ENCODE measurements at places on chromosomes 1 and 21. TPM values are rescaled to one million over a fixed set of nuclear protein-coding genes. Genes with fewer than 3 reads are reported as not detected.

- H3K27ac ChIP-seq = no peak overlapping the region
- no peak for DNase-seq
- H3K4me1 ChIP-seq = no peaks in the 10 kb centered on the region
- H3K36me3 ChIP-seq = no peaks in the 10 kb centered on the region
- H3K27me3 ChIP-seq = no peaks in the 10 kb centered on the region
These were observed 89.9 kb upstream of the SSX2IP start for GRCh38 chr1:84780000-84780716.

DNA sequence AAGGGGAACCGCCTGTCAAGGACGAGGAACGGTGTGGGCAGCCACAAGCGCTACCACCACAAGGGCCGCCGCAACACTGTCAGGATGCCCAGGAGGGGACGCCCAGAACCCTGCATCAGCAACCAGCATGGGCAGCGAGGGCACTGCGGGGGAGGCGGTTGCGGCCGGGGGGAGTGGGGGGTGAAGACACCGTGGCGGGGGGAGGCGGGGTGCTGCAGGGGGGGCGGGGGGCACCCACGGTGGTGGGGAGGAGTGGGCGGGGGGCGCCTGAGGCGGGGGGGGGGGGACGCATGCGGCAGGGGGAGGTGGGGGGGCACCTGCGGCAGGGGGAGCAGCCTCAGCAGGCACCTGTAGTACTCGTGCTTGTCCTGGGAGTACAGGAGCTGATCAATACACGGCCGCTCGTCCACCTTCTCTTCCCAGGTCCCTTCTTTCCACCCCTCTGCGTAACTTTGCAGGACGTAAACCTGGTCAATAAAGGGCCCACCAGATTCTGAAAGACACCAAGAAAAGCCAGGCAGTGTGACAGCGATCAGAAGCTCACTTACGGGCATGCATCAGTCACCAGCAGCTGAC lies 4.6 kb downstream of the POFUT2 start:
- H3K4me1 ChIP-seq = no peaks in the 10 kb centered on the region
- no peak overlapping the region for H3K27ac ChIP-seq
- no peaks in the 10 kb centered on the region for H3K27me3 ChIP-seq
- DNase-seq = peak; percentile 14

DNA sequence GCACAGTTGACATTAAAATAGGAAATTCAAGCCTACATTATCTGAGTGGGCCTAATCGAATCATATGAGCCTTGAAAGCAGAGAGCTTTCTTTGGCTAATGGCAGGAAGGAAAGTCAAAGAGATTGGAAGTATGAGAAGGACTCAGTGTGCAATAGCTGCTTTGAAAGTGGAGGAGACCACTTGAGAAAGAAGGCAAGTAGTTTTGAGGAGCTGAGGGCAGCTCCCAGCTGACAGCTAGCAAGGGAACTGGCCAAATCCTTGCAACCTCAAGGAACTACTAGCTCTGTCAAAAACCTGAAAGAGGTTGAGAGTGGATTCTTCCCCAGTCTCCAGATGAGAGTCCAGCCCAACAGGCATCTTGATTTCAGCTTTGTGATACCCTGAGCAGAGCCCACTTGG lies 149.0 kb upstream of the CACYBP start:
- no peak overlapping the region for H3K27ac ChIP-seq
- no peaks in the 10 kb centered on the region for H3K4me1 ChIP-seq
- no peaks in the 10 kb centered on the region for H3K36me3 ChIP-seq
- DNase-seq = no peak
- no peak overlapping the region for H3K4me3 ChIP-seq

GRCh38 chr1:180620581-180620980 lies 11.2 kb upstream of the XPR1 start:
- H3K4me1 ChIP-seq = no peaks in the 10 kb centered on the region
- no peaks in the 10 kb centered on the region for H3K27me3 ChIP-seq
- H3K4me3 ChIP-seq = no peak overlapping the region
- no peaks in the 10 kb centered on the region for H3K36me3 ChIP-seq

DNA sequence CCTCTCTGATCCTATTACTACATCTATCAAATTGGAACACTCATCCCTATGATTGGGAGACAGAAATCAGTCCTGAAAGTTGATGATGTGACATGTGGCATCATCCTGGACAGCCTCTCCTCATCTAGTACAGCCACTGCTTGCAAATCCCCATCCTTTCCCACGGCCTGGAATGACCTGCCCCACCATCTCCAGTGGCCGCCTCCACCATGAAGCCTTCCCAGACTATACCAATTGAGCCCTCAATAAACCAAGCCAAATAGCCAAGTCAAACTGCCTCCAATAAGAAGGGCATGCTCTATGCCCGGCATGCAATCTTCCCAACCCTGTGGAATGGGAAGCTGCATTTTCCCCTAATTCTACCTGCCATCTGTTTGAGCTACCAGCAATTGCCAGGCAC lies 561 bp upstream of the ARHGEF19 start:
- H3K27ac ChIP-seq = no peak overlapping the region
- no peaks in the 10 kb centered on the region for H3K36me3 ChIP-seq
- no peak for DNase-seq
- no peak overlapping the region for H3K4me3 ChIP-seq

DNA sequence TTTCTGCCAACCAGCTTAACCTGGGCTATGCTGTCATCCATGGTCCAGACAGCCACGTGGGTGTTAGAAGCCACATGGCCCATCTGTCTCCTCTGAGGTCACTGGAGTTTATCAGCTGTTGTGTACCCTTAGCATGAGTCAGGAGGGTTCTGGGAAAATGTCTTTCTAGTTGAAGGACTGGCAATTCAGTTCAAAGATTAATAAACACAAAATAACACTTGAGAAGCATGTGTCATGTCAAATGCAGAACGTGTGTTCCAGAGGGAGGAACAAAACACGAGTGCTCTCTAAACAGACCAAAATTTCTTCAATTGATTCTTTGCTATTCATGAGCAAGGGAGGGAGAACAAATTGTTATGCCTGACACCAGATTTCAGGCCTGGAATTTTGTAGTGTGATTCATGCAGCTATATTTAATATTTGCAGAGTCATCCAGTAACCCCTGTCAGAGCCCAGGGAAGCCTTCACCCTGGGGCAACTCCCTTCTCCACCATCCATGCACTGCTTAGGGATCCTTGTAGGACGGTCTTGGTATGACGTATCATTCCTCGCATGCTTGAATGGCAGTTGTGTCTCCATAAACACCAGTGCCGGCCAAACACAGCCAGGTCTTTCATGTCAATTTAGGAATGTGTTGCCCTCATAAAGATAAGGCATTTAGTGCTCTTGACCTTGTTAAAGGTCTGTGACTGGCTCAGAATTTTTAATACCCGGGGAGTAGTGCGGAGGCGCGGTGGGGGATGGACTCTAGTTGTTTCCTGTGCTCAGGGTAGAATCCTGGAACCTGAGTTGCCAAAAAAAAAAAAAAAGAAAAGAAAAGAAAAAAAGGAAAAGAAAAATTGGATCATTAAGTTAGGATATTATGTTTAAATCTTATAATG lies 27.7 kb upstream of the DYRK1A start:
- H3K27me3 ChIP-seq = no peaks in the 10 kb centered on the region
- H3K4me1 ChIP-seq = peaks cover 4% of the 10 kb centered on the region
- DNase-seq = peak; percentile 63
- no peak overlapping the region for H3K4me3 ChIP-seq
- no peaks in the 10 kb centered on the region for H3K36me3 ChIP-seq

- no peaks in the 10 kb centered on the region for H3K27me3 ChIP-seq
- H3K36me3 ChIP-seq = no peaks in the 10 kb centered on the region
- H3K4me3 ChIP-seq = no peak overlapping the region
- no peak for DNase-seq
- no peak overlapping the region for H3K27ac ChIP-seq
- no peaks in the 10 kb centered on the region for H3K4me1 ChIP-seq
These were observed 48.8 kb downstream of the PIK3CD start for GRCh38 chr1:9700340-9700739.

DNA sequence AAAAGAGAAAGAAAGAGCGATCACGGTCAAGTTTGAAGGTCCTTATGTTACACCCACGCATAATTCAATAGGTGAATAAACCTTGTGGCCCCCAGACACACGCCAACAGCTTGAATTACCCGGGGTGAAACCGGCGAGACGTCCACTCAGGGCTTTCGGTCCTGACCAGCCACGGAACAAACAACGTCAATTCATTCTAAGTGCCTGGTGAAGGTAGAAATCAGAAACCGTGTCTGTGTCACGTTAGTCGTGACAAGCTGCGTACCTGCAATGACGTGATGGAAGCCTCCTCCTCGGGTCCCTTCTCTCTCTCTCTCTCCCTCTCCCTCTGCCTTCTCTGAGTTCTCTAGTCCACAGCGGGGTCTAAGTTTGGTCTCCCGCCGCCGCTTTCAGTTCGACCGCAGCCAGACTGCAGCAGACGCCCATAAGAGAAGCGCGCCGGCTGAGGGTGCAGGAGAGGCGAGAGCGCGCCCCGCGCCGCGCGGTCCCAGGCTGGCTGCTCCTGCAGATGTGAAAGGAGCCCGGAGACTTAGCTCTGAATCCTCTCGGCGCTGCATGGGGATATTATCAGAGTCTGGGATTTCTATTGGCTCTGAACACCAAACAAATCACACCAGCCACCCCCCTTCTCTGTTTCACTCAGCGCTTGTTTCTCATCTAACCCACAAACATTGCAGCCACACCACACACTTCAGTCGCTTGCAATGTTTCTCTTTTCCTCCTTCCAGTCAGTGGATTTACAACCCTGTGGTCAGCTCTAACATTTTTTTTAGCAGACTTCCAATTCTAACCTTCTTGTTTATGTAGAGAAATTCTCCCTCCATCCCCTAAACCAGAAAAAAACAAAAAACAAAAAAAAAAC lies at the start of gene GREM2:
Gene GREM2 (minus strand): TSS at position 537 of the 862 bp plus-strand sequence. CDS start 118,680 bp downstream, outside the sequence.
- no peaks in the 10 kb centered on the region for H3K27me3 ChIP-seq
- no peaks in the 10 kb centered on the region for H3K4me1 ChIP-seq
- peak; percentile 70 for DNase-seq
- peak within 1 kb of the TSS; percentile 57 for H3K4me3 ChIP-seq

DNA sequence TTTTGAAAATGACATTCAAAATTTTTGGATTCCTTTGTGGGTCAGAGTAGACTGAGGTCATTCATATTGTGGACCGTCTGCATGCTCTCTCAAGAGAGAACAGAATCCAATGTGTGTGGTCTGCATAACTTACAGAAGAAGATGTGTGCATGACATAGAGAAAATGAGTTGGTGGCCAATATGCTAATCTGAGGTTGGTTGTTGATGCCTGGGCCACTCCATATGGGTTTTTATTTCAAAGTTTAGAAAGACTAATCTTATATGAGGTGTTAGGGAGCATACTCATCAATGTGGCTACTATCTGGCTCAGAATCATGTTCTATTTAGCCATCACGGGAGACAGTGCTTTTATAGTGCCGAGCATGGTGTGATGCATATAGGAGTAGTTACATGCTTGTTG lies 18.2 kb downstream of the NTNG1 start:
- no peak for DNase-seq
- H3K4me3 ChIP-seq = no peak overlapping the region
- no peaks in the 10 kb centered on the region for H3K4me1 ChIP-seq
- no peaks in the 10 kb centered on the region for H3K27me3 ChIP-seq
- H3K36me3 ChIP-seq = no peaks in the 10 kb centered on the region

DNA sequence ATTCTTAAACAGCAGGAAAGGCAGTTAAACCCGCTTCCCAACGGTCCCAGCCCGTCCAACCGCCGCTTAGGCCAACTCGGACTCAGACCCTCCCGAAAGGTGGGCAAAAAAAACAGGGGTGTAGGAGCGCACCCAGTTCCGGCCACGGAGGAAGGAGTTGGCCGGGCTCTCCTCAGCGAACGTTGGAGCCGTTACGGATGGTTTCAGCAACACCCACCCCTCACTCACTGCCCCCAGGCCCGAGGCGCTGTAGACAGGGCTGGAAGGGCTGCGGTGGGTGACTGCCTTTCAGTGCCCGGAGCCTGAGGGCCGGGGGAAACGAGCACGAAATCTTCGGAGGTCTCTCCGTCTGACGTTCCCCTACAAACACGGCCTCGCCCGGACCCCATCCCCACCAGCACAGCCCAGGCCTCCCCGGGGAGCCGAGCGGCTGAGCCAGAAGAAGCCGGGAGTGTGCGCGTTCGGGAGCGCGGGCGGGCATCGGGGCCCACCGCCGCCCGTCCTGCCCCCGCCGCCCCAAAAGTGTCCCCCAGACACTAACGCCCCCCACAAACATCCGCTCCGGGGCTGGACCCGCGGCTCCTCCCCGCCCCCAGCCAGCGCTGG lies 1.3 kb downstream of the KDM5B start:
- no peak for DNase-seq
- peak overlapping the region; percentile 86 for H3K27ac ChIP-seq
- no peaks in the 10 kb centered on the region for H3K4me1 ChIP-seq
- H3K36me3 ChIP-seq = no peaks in the 10 kb centered on the region
- peak overlapping the region; percentile 84 for H3K4me3 ChIP-seq
- no peaks in the 10 kb centered on the region for H3K27me3 ChIP-seq

GRCh38 chr21:25953659-25954058 lies 216.9 kb downstream of the APP start:
- peak overlapping the region; percentile 37 for H3K27ac ChIP-seq
- H3K27me3 ChIP-seq = no peaks in the 10 kb centered on the region
- H3K4me1 ChIP-seq = no peaks in the 10 kb centered on the region
- DNase-seq = no peak
- no peak overlapping the region for H3K4me3 ChIP-seq

DNA sequence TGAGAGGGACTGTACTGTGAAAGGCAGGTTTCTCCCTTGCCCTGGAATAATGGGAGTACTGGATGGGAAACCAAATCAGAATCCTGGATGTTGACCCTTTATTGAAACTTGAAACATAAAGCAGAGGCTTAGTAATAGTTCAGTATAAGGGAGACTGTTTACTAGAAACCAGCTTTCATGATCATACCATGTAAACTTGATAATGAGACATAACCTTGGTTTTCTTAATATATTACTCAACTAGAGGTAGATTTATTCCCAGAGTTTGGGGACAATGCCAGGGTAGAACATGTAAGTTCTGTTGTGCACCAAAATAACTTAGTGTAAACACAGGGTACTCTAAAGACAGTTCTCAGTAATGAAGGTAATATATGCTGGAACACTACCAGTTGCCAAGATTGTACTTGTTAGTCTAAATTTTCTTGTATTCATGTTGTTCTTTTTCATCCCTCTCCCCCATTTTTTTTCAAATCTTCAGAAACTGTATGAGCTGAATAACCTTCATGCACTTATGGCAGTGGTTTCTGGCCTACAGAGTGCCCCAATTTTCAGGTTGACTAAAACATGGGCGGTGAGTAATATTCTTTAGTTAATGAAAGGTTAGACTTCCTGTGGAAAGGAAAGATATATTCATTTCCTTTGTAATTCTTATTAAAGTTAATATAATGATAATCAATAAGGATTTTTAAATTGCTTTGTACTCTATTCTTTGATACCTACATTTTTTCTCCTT lies 49.6 kb downstream of the ANGPTL1 start:
- H3K27me3 ChIP-seq = no peaks in the 10 kb centered on the region
- H3K4me3 ChIP-seq = no peak overlapping the region
- DNase-seq = no peak
- H3K36me3 ChIP-seq = no peaks in the 10 kb centered on the region
- no peaks in the 10 kb centered on the region for H3K4me1 ChIP-seq

- H3K27me3 ChIP-seq = no peaks in the 10 kb centered on the region
- H3K4me1 ChIP-seq = no peaks in the 10 kb centered on the region
These were observed 23.3 kb upstream of the FRRS1 start for GRCh38 chr1:99789715-99790114.

- DNase-seq = no peak
- H3K27ac ChIP-seq = no peak overlapping the region
- H3K27me3 ChIP-seq = no peaks in the 10 kb centered on the region
- no peak overlapping the region for H3K4me3 ChIP-seq
- H3K36me3 ChIP-seq = no peaks in the 10 kb centered on the region
- no peaks in the 10 kb centered on the region for H3K4me1 ChIP-seq
These were observed 24.6 kb upstream of the B3GALT2 start for GRCh38 chr1:193210996-193211395.

OR2T2 gene
- 0.21 TPM for total RNA-seq

ALX3 gene
- not detected for total RNA-seq

F5 gene
- total RNA-seq = under 0.01 TPM

S100A7 gene
- 3.5 TPM for total RNA-seq

IER5 gene
- 34.8 TPM for total RNA-seq

All from uterus (tissue), 4 donors.